Endodermal cell (in vitro differentiated cells): ENCODE measurements at places on chromosomes 4 and X. TPM values are rescaled to one million over a fixed set of nuclear protein-coding genes. Genes with fewer than 3 reads are reported as not detected.

GRCh38 chr4:147683188-147683591, 773 bp downstream of the PRMT9 start:
- peaks cover 14% of the 10 kb centered on the region for H3K36me3 ChIP-seq
- peak overlapping the region; percentile 92 for H3K4me3 ChIP-seq
- H3K4me1 ChIP-seq, result no peaks in the 10 kb centered on the region
- DNase-seq, result peak; percentile 51

- H3K27me3 ChIP-seq, result no peaks in the 10 kb centered on the region
- no peaks in the 10 kb centered on the region for H3K4me1 ChIP-seq
- DNase-seq, result no peak
- H3K27ac ChIP-seq, result no peak overlapping the region
- no peaks in the 10 kb centered on the region for H3K36me3 ChIP-seq
Observed at GRCh38 chr4:13386405-13387107, 97.6 kb downstream of the RAB28 start.

- no peak overlapping the region for H3K27ac ChIP-seq
- H3K4me1 ChIP-seq, result no peaks in the 10 kb centered on the region
- H3K4me3 ChIP-seq, result no peak overlapping the region
- no peak for DNase-seq
Observed at GRCh38 chrX:105460376-105460775, 239.9 kb upstream of the TEX13A start.

DNA sequence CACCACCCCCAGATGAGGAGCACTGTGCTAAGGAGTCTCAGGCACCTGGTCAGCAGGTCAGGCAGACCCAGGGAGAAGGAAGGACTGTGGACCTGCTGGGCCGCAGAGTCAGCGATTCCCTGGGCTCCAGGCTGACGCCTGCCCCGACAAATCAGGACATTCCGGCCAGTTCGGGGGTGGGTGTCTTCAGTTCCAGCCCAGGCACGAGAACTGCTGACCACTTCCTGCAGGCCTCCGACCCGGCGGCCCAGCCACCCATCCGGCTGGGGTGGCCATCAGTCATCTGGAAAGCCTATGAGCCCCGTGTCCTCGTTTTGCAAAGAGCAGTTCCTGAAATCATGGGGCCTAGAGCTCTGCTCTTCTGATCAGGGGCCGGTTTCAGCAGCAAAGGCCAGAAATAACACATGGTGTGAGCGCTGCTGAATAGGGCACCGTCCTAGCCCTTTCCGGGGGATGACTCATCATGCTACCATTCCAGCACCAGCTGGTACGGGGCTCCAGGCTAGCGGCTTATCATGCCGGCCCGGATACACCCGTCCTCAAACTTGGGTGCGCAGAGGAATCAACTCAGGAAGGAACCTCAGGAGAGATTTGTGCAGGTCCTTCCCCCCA, 7.8 kb upstream of the SH3TC1 start:
- H3K27me3 ChIP-seq, result no peaks in the 10 kb centered on the region
- H3K4me1 ChIP-seq, result no peaks in the 10 kb centered on the region
- no peaks in the 10 kb centered on the region for H3K36me3 ChIP-seq
- no peak overlapping the region for H3K27ac ChIP-seq
- H3K4me3 ChIP-seq, result no peak overlapping the region

DNA sequence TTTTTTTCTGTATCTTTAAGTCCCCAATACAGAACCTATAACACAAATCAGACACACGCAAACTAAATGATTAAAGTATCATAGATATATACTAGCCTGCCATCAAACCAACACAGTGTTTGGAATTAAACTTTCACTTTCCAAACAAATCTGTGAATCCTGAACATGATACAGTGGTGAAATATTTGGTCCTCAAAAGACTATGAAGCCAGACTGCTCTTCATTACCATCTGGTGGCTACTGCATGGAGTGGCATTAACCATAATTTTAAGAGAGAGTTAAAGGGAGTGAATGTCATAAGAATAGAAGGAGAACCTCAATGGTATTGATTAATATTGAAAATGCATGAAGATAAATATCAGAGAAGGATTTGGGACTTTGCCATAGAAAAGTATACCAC, 9.2 kb upstream of the GABRA4 start:
- no peaks in the 10 kb centered on the region for H3K36me3 ChIP-seq
- no peak for DNase-seq
- H3K4me3 ChIP-seq, result no peak overlapping the region
- H3K4me1 ChIP-seq, result no peaks in the 10 kb centered on the region

GRCh38 chr4:137700072-137700471, 167.8 kb upstream of the PCDH18 start:
- no peaks in the 10 kb centered on the region for H3K36me3 ChIP-seq
- H3K27ac ChIP-seq, result no peak overlapping the region
- H3K4me3 ChIP-seq, result no peak overlapping the region
- no peak for DNase-seq

- H3K27ac ChIP-seq, result peak overlapping the region; percentile 86
- no peak overlapping the region for H3K4me3 ChIP-seq
- H3K4me1 ChIP-seq, result no peaks in the 10 kb centered on the region
- no peaks in the 10 kb centered on the region for H3K36me3 ChIP-seq
- no peak for DNase-seq
Observed at GRCh38 chr4:153989505-153989904, 200.6 kb upstream of the SFRP2 start.

DNA sequence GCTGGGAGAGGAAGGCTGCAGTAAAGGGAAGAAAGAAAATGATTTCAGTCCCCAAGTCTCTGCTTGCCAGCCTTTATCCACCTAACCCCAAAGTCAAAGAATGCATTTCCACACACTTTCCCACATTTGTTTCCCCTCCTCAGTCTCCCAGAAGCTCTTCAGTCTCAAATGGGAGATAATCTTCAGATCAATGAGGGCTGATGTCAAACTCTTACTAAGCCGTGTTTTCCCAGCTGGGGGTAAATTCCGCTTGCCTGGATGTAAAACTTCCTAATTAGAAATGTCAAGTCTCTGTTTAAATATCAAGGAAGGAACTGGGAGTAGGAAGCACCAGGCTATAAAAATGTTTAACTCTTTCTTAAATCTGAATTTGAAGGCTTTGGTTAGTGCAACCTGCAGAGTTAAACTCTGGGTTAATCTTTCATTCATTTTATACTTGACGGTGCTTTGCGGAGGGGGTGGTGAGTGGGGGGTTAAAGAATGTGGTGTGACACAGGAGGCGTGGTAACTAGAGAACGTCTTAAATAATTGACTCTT, 601.4 kb upstream of the ACTRT1 start:
- no peak overlapping the region for H3K4me3 ChIP-seq
- peak; percentile 62 for DNase-seq
- H3K4me1 ChIP-seq, result no peaks in the 10 kb centered on the region
- H3K27ac ChIP-seq, result no peak overlapping the region

DNA sequence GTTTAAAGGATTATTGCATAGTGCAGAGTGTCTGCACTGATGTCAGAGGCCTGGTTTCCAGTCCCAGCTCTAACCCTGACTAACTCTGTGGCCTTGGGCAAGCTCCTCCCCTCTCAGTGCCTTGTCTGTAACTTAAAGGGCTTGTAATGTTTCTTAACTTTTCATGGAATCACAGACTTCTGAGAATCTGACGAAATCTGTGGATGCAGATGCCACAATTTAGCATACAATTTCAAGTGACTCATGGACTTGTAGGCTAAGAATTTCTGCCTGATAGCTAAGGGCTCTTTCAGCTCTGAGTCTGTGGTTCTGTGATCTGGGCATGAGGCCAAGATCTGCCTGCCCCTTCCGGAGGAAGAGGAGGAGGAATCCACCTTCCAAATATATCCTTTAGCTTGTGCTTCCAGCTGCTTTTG, 236.9 kb downstream of the AR start:
- no peak overlapping the region for H3K4me3 ChIP-seq
- H3K36me3 ChIP-seq, result no peaks in the 10 kb centered on the region
- no peaks in the 10 kb centered on the region for H3K27me3 ChIP-seq
- H3K27ac ChIP-seq, result no peak overlapping the region

DNA sequence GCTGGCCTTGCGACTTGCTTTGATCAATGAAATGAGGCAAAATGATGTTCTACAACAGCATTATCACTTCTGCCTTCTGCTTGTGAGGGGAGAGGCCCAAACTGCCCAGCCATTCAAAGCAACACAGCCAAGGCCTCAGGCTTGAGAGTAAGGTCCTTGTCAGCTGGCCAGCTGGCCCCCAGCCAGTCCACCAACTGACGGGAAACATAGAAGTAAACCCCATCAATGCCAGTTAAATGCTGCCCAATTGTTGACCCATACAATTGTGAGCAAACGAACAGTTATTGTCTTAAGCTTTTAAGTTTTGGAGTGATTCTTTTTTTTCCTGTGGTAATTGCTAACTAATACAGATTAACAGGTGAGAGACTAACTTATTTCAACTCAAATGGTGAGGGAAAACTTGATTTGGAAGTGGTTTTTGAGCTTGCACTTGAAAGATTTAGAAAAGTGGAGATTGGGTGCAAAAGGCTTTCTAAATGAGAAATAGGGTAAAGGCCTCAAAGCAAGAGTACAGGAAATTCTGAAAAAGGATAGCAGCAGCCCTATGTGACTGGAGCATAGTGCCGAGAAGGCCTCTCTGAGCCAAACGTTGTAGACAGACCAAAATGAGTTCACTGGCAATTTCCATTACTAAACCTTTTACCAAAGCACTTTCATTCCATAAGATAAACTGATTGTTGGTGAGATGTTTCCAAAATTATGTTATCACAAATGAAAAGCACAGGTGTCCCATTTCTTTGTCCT, 66.9 kb downstream of the ARHGEF38 start:
- H3K4me3 ChIP-seq, result no peak overlapping the region
- no peaks in the 10 kb centered on the region for H3K27me3 ChIP-seq
- no peak overlapping the region for H3K27ac ChIP-seq
- DNase-seq, result no peak
- H3K36me3 ChIP-seq, result no peaks in the 10 kb centered on the region
- no peaks in the 10 kb centered on the region for H3K4me1 ChIP-seq

GRCh38 chr4:23697001-23697528, 192.8 kb downstream of the PPARGC1A start:
- H3K27ac ChIP-seq, result no peak overlapping the region
- peak; percentile 46 for DNase-seq
- H3K4me3 ChIP-seq, result no peak overlapping the region
- H3K36me3 ChIP-seq, result no peaks in the 10 kb centered on the region
- peaks cover 12% of the 10 kb centered on the region for H3K4me1 ChIP-seq

DNA sequence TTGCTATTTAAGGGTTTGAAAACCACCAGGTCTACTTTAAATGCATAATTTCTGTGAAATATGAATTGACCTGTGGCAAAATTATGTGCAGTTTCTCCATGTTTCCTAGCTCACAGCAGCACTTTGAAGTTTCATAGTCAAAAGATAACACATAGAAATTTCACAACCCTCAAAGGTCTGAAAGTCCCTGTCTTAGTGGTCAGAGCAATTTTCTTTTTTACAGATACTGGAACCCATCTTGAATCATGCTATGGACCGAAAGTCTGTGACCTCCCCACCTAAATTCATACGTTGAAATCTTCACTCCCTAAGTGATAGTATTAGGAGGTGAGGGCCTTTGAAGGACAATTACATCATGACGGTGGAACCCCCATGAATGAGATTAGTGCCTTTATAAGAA, 240.4 kb upstream of the BMP3 start:
- no peaks in the 10 kb centered on the region for H3K36me3 ChIP-seq
- no peak overlapping the region for H3K27ac ChIP-seq
- no peak for DNase-seq
- H3K4me3 ChIP-seq, result no peak overlapping the region

GRCh38 chrX:110420771-110421499, 62.3 kb downstream of the RTL9 start:
- H3K36me3 ChIP-seq, result no peaks in the 10 kb centered on the region
- DNase-seq, result no peak
- H3K27me3 ChIP-seq, result no peaks in the 10 kb centered on the region
- H3K27ac ChIP-seq, result no peak overlapping the region
- no peak overlapping the region for H3K4me3 ChIP-seq

- no peaks in the 10 kb centered on the region for H3K4me1 ChIP-seq
- no peaks in the 10 kb centered on the region for H3K36me3 ChIP-seq
- peaks cover 8% of the 10 kb centered on the region for H3K27me3 ChIP-seq
- no peak overlapping the region for H3K4me3 ChIP-seq
- no peak for DNase-seq
Observed at GRCh38 chr4:101795704-101796103, 5.2 kb downstream of the BANK1 start.

DNA sequence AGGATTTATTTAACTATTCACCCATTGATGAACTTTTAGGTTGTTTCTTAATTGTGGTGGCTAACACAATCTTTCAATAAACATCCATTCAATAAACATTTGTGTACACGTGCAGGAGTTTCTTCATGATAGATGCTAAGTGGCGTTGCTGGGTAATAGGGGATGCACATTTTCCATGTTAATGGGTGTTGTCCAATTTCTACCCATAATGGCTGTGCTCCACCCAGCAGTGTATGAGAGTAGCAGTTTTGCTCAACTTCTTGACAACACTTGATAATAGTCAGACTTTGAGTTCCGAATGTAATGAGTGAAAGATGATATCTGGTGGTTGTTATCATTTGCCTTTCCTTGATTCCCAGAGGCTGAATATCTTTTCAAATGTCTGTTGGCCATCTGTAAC, 104.7 kb downstream of the NHSL2 start:
- H3K4me1 ChIP-seq, result no peaks in the 10 kb centered on the region
- DNase-seq, result no peak
- no peaks in the 10 kb centered on the region for H3K27me3 ChIP-seq
- H3K4me3 ChIP-seq, result no peak overlapping the region

GRCh38 chrX:98459669-98460068, 1576.0 kb downstream of the RPA4 start:
- H3K4me3 ChIP-seq, result no peak overlapping the region
- no peaks in the 10 kb centered on the region for H3K27me3 ChIP-seq
- DNase-seq, result no peak

DNA sequence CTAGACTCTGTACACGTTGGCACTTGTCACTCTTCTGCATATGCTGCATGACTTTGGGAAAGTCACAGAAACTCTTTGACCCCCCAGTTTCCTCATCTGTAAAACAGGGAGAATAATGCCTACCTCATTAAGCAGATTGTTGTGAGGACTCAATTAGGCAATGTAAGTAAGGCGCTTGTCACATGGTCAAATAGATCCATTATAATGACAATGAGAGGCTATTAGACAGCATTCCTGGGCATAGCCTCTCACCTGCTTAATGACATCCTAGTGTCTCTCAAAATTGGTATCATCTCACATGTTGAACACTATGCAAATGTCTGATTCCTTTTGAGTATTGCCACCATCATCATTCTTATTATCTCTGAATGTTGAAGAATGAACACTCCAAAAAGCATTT, 172.6 kb upstream of the JADE1 start:
- H3K36me3 ChIP-seq, result no peaks in the 10 kb centered on the region
- DNase-seq, result no peak
- no peak overlapping the region for H3K4me3 ChIP-seq
- no peak overlapping the region for H3K27ac ChIP-seq
- peaks cover 13% of the 10 kb centered on the region for H3K4me1 ChIP-seq
- no peaks in the 10 kb centered on the region for H3K27me3 ChIP-seq

GATA1 gene
- total RNA-seq, result not detected in 3 replicates

PARM1 gene
- 1.1 and 1.6 TPM in 2 replicates for total RNA-seq

IL3RA gene
- total RNA-seq, result not detected in 3 replicates

CXCL9 gene
- total RNA-seq, result not detected in 3 replicates
